ENCODE measurements at places on chromosomes 3 and 15.

- no peak for DNase-seq
Measured at GRCh38 chr15:46996359-46996758, 720.9 kb upstream of the SEMA6D start.

DNA sequence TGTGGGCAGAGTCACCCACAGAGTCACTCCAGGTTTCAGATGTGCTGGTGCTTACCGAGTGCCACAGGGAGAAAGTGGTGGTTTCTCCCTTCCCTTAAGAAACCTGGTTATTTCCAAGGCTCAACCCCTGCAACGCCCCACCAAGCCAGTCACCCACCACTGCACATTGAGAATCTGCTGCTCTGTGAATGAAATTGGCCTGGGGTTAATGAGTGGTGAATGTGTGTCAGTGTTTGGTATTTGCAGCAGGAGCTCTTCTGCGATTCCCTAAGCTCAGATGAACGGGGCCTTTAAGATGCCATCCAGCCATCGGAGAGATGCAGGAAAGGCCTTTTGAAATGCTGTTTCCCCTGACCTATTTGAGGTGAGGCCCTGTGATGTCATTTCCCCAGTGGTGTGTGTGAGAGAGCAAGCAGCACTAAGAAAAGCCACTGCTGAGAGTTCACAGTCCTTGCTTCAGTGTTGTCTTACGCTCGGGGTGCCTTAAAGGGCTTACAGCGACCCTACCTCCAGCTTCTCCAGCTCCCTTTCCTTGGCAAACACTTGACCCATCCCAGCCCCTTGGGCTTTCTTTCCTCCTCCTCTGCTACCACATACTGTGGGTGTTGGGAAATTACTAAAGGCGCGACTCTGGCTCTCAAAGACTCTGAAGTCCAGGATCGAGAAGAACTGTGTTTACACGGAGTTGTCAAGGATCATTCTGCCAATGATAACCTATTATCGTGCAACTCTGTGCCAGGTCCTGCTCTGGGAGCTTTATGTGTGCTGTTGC, 68.9 kb downstream of the SMAD3 start:
- DNase-seq: no peak

GRCh38 chr3:42771271-42771670, 1.8 kb downstream of the CCDC13 start:
- DNase-seq: no peak

DNA sequence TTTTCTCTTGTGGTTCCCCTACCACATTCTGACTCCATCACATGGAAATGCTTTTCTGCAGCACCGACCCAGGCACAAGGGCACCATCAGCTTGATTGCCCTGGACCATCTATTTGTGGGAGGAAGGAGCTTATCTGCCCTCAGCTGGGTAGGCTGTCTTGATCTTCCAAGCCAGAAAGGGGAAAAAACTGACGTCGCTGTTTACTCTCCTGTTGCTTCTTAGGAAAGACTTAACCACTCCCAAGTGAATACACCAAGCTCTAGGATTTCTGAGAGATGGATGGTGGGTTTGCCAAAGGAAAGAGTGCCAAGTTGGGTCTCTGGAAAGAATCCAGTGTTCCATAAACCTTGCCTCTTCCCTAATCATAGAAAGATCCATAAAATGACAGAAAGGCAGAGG, 4.0 kb downstream of the TNFAIP8L3 start:
- DNase-seq: no peak

DNA sequence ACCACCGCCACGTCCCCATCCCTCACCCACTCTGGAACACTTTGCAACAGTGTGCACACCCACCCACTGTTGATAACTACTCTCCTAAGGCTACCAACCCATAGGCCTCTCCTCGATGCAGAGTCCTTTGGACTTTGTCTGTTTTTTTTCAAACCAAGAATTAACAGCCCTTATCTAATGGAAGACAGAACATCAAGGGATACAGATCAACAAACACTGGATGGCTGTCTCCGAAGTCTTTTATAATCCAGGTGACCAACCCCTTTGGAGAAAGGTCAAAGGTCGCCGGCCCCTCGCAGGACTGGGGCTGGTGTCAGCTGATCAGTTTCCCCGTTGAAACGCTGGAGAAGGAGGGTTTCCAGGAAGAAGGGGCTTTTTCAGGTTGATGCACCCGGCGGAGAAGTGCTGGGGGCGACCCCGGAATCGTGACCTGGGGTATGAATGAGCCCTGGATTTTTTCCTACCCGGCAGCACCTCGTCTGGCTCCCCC, 532 bp downstream of the B4GALT4 start:
- DNase-seq: peak; percentile 25

DNA sequence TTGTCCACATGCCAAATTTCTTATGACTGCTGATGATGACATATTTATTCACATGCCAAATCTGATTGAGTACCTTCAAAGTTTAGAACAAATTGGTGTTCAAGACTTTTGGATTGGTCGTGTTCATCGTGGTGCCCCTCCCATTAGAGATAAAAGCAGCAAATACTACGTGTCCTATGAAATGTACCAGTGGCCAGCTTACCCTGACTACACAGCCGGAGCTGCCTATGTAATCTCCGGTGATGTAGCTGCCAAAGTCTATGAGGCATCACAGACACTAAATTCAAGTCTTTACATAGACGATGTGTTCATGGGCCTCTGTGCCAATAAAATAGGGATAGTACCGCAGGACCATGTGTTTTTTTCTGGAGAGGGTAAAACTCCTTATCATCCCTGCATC, 17.3 kb downstream of the B3GNT5 start:
- DNase-seq: no peak

DNA sequence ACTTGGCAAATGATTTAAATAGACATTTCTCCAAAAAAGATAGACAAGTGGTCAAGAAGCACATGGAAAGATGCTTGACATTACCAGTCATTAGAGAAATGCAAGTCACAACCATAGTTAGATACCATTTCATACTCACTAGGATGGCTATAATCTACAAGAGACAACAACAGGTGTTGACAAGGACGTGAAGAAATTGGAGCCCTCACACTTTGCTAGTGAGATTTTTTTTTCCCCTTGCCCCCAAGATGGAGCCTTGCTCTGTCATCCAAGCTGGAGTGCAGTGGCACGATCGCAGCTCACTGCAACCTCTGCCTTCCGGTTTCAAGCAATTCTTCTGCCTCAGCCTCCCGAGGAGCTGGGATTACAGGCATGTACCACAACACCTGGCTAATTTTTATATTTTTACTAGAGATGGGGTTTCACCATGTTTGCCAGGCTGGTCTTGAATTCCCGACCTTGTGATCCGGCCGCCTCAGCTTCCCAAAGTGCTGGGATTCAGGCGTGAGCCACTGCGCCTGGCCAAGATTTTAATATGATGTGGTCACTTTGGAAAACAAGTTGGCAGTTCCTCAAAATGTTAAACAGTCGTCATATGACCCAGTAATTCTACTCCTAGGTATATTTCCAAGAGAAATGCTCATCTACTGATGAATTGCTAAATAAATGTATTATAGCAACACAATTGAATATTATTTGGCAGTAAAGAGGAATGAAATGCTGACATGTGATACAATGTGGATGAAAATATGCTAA, 103.3 kb downstream of the ATG7 start:
- no peak for DNase-seq

- no peak for DNase-seq
Measured at GRCh38 chr3:188562144-188562543, 408.2 kb downstream of the LPP start.

GRCh38 chr15:70580286-70580685, 183.1 kb downstream of the UACA start:
- DNase-seq: no peak

DNA sequence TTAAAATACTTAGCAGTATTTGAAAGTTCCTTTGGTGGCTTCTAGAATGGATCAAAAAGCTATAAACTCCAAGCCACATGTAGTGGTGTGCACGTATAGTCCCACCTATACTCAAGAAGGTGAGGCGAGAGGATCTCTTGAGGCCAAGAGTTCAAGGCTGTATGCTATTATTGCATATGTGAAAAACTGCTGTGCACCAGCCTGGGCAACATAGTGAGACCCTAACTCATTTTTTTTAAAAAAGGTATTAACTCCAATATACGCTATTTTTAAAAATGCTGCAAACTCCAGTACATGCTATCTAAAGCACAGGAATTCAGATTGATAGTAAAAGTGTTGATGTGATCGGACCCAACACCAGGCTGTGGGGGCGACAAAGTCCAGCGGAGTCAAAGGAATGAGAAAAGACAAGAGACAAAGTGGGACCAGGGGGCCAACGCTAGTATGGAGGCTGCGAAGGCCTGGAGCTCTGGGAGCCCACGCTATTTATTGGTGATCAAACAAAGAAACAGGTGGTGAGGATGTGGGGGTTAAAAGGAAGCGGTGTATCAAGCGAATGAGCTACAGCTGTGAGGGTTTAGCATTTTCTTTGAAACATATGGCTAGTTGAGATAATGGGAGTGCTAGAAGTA, 66.6 kb downstream of the ARIH1 start:
- DNase-seq: no peak

DNA sequence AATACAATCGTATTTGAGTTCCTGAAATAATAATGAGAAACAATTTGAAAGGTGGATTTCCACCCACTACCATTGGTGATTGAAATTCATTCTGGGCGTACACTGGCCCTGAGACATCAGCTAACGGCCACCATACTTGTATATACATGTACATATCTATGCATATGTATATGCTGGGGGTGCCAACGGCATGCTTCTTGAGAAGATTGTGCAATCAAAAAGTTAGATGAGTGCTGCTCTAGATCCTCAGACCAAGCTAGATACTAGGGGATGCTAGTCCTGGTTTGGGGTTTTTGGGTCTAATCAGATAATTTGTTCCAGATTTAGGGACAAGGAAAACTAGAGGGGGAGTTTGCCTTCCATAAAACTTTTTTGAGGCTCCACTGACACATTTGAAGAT, 2.9 kb downstream of the TMEM40 start:
- no peak for DNase-seq

GRCh38 chr15:26106556-26106955, 243.4 kb upstream of the ATP10A start:
- DNase-seq: no peak

- no peak for DNase-seq
Measured at GRCh38 chr3:155585384-155585783, 159.5 kb downstream of the PLCH1 start.

GRCh38 chr3:109874896-109875708, 537.8 kb upstream of the DPPA4 start:
- DNase-seq: no peak

GRCh38 chr3:30631243-30631904, 25.0 kb downstream of the TGFBR2 start:
- no peak for DNase-seq

GRCh38 chr15:75669879-75670212, 22.1 kb downstream of the SNX33 start:
- DNase-seq: no peak

DNA sequence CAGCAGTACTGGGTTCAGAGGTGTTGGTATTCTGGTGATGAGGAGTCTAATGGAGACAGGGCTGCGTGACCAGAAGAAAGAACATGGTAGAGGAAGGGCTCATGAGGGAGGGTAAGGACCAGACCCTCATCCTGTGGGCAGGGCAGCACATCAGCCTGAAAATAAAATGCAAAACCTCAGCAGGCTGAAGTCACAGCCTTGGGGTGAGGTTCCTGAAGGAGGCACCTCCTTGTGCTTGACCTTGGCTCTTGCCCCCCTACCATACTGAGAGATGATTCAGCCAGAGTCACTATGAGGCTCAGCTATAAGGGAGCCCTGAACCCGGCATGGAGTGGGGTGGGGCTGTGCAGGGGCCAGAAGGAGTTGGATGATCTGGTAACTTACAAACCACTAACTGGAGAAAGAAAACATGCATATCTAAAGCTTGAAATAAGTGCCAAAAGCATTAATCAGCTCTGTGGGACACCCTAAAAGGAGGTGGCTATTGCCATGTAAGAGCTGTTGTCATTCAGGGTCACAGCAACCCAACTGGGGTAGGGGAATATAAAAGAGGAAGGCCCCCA, 60.2 kb downstream of the CORO2B start:
- no peak for DNase-seq

GRCh38 chr3:114709102-114709501, 415.3 kb downstream of the TIGIT start:
- no peak for DNase-seq

DNA sequence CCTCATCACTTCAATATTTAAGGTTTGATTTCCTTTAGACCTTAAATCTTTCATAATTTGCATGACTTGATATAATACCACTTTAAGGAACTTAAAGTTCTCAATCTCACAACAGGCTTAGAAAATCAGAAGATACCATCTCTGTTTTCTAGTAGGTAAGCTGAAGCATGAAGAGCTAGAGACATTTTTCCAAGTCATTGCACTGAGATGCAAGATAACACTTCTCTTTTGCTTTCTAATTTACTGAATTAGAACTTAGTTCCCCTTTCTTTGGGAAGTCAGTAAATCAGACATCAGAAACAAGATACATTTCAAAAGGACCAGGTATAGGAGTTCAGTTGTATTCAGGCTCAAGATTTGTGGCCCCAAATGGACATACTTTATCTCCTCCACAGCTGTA, 79.7 kb downstream of the DZIP3 start:
- DNase-seq: no peak

GRCh38 chr3:94414418-94414817, 351.6 kb downstream of the NSUN3 start:
- no peak for DNase-seq

DNA sequence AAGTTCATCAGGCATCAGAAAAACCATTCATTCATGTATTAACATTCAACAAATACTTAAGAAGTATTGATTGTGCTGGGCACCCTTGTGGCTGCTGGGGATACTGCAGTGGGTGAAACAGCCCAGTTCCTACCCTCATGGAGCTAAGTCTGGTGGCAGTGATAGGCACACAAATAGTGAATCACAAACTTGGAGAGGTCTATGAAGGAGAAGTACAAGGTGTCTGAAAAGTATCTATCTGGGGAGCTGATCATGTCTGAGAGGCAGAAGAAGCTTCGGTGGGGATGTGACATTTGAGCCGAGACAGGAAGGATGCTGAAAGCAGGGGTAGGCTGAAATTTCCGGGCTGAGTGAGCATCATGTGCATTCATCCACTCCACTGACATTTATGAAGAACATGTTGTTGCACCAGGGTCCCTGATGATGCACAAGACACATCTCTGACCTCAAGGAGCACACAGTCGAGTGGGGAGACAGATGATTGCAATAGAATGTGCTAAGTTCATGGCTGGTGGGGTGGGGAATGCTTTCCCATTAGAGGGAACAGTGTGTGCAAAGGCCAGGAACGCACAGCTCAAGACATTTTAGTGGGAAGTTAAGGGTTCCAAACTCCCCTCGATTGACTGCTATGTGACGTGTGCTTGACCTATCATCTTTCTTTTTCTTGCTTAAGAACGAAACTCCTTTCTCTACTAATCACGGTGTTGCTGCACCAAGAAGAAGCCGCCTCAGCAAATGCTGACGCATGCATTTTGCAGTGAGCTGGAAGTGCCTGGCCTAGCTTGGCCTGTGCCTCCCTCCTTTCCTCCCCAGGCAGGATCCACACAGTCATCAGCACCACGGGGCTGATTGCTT, 309.1 kb upstream of the ICE2 start:
- no peak for DNase-seq

DNA sequence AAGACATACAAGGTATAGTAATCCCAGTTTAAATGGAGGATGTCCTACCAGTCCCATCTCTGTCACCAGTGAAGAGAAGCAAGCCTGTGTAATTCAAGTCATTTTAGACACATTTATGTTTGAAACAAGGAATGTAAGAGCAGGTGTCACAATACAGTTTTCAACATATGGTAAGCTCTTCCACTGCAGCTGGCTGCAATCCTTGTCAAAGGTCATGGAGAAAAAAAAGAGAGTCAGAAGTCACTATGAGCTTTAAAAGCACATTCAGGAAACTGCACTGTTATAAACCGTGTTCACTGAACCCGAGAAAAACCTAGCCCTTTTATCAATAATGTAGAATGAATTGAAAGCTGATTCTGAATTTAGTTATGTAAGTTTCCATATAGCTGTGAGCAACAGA, 206.4 kb downstream of the NAALADL2 start:
- no peak for DNase-seq

Measured in HEK293T (cell line).